ENCODE measurements at places on chromosomes 13 and 19.

- no peak for DNase-seq
Measured at GRCh38 chr13:104975272-104975671, 1560.2 kb downstream of the EFNB2 start.

- no peak for DNase-seq
Measured at GRCh38 chr19:21585281-21585890, 80.0 kb downstream of the ZNF429 start.

DNA sequence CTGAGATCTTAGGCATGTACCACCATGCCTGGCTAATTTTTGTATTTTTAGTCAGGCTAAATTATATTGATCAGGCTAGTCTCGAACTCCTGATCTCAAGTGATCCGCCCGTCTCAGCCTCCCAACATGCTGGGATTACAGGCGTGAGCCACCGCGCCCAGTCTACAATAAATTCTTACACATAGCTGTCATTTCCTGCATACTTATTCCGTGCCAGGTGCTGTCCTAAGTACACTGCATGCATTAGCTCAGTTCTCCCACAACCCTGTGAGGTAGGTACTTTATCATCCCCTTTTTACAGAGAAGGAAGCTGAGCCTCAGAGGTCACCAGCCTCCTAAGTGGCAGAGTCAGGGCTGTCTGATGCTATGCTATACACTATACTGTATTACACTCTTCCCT, 7.2 kb upstream of the RHPN2 start:
- no peak for DNase-seq

DNA sequence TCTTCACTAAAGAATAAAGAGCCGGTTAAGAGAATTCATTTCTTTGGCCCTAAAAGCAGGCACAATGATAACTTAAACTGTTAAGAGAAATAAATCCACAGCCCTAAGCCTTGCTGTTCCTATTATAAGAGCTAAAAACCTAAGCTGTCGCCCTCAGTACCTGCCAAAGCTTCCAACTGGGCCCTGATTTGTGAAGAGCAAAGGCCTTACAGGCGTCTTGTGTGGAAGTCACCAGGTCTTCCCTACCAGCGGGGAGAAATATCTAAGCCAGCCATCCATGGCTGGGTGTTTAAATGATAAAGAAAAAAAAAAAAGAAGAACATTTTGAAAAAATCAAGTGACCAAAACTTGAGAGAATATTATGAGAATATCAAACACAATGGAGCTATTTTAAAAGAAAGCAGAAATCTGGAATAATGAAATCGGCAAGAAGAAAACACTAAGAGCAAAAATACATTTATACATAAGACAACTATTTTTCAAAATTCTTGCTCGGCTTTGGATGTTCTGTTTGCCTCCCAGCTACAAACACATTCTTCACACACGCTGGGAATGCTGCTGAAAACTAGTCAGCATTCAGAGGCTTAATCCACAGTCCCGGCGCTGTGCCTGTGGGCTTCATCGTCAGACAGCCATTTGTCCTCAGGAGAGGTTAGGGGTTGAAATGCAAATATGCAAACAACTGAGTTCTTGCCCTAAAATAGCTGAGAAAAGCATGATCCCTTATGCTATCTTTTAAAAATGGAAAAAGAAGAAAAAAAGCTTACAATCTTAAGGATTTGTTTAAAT, 89.8 kb upstream of the LSM14A start:
- DNase-seq, result no peak

GRCh38 chr19:35318679-35319448, 10.1 kb upstream of the CD22 start:
- no peak for DNase-seq

DNA sequence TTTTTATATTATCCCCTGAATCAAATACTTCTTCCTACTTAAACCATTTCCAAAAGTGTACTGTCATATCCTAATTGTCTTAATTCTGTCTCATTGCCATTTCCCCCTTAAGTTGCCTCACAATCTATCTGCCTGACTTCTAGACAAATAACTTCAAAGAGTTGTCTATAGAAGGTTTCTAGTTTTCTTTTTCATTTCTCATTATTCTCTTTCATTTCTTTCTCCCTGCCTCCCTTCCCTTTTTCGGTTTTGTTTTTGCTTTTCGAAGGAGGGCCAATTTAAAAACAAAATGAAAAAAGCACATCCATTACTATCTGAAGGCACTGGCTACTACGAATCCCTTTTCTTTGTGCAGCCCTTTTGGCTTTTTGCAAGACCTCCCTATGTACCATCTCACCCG, 367.2 kb downstream of the DNAJC15 start:
- no peak for DNase-seq

GRCh38 chr19:4043966-4044715, 22.6 kb downstream of the ZBTB7A start:
- DNase-seq, result no peak

GRCh38 chr13:77827332-77827731, 91.3 kb downstream of the EDNRB start:
- no peak for DNase-seq

GRCh38 chr13:102825921-102826706, 19.7 kb upstream of the ERCC5 start:
- DNase-seq, result no peak

DNA sequence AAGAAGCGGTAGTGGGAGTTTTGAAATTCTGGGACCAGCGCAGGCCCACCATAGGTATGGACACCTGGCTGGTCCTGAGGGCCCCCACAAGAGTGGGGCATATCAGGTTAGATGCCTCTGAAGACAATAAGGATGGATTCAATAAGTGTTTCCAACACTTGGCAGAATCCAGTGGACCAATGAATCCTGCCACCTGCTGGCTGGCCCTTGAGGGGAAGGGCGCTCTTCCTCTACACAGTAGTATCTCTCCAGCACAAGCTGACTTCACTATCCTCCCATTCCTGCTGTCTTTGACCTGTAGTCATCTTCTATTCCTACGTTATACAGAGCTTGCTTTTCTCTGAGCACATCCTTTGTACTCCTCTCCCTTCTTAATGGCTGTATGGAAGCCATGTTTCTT, 199.7 kb upstream of the TSHZ3 start:
- no peak for DNase-seq

GRCh38 chr19:44847144-44848035, 1.3 kb downstream of the NECTIN2 start:
- no peak for DNase-seq

DNA sequence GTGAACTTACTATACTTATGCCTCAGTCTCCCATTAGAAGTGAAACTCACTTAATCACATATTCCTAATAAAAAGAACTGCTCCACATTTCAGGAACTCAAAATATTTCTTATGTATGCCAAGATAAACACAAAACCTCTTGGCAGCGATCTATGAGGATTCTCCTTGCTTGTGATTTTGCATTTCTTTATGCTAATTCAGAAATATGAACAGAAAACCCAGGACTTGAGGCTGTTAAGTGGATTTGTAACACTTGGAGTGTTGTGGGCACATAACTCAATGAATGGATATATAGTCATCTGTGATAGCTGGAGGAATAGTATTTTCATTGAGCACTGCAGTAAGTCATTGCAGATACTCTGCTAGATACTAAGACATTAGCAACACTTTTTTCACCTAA, 5.6 kb upstream of the KATNAL1 start:
- DNase-seq, result no peak

DNA sequence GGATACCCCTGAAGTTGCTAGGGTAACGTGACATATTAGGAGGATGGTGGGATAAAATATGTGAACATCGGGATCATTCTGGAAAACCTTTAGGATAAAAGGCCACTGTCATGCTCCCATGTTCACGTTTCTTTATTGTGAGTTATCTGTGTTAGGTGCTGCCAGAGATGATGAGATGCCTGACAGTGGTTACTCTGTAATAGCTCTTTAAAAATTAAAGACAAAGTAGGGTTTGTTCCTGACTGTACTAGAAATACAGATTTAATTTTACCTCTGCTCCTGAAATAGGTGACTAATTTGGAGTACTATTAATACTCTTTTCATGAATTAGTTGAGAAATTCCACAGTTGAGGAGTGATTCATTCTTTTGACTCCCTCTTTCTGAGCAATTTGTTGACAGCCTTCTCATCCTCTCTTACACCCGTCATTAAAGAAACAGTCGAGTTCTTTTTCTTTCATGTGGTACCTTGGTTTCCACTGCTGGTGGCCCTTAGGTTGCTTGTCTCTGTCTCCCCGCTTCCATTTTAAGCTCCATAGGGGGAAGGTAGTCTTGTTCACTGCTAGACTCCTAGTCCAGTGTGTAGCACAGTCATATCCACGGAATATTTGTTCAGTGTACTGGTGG, 28.4 kb downstream of the SAE1 start:
- peak; percentile 72 for DNase-seq

DNA sequence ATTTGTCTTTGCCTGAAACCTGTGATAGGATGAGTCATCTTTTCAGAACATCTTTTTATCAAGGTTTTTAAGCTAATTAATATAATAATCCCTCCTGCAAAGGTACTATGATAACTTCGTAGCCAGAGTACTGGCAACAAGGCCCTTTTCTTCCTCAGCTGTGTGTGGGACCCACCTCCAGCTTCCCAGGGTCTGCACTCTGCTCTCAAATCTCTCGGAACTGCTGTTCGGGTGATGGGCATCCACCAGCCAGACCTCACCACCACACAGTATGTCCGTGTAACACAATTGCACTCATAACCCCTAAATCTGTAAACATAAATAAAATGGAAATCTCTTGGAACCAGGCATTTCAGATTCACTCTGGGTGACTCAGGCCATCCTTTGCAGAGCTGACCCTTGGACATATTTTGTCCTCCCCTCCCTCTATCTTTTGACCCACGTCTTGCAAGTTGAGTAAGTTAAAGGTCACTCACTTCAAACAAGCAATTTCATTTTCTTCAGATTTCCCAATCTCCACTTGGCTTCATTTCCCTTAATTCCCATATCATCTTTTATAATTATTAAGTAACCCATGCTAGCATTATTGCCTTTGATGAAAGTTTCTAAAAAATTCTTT, 29.5 kb downstream of the COL4A1 start:
- no peak for DNase-seq

DNA sequence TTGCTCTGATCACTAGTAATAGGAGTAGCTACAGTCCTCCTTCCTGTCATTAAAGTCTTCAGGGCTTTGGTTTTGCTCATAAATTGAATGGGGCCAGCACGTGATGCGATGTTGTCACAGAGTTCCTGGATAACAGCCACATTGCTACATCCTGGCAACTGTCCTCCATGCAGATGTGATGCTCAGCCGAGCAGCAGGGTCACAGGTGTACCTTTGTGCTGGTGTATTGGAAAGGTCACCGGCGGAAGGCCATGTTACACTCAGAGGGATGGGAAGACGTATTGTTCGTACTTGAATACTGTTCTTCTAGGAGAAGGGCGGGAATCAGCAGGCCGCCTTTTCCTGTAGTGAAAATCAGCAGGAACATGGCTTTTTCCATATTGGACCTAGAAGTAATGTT, 713.8 kb upstream of the GPC6 start:
- no peak for DNase-seq

DNA sequence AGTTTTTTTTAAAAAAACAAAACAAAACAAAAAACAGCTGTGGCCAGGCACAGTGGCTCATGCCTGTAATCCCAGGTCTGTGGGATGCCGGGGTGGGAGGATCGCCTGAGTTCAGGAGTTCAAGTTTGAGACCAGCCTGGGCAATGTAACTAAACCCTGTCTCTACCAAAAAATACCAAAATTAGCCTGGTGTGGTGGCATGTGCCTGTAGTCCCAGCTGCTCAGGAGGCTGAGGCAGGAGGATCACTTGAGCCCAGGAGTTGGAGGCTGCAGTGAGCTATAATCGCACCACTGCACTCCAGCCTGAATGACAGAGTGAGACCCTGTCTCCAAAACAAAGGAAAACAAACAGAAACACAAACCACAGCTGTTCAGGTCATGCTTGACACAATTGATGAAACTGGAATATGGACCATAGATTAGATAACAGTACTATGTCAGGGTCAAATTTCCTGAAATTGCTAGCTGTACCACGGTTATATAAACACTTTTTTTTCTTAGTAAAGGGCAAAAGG, 6.9 kb upstream of the ANGPTL4 start:
- no peak for DNase-seq

DNA sequence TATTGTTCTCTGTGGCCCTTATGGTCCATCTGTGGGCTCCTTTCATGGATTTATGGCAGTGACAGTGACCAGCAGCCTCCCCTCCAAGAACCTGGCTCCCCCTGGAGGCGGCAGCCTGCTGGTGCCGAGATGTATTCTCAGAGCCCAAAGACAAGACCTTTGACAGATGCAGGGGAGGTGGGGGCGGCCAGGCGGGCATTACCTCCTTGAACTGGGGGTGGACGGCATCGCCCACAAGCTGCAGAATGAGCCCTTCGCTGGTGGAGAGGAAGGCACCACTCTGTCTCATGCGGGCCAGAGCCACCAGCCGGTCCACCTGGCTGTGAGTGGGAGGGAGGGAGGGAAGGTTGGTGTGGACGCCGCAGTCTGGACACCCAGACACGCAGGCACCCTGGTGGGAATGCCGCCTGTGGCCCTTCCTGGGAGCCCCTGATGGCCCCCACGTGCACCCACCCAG, 6.6 kb downstream of the ISOC2 start:
- DNase-seq, result peak; percentile 49

DNA sequence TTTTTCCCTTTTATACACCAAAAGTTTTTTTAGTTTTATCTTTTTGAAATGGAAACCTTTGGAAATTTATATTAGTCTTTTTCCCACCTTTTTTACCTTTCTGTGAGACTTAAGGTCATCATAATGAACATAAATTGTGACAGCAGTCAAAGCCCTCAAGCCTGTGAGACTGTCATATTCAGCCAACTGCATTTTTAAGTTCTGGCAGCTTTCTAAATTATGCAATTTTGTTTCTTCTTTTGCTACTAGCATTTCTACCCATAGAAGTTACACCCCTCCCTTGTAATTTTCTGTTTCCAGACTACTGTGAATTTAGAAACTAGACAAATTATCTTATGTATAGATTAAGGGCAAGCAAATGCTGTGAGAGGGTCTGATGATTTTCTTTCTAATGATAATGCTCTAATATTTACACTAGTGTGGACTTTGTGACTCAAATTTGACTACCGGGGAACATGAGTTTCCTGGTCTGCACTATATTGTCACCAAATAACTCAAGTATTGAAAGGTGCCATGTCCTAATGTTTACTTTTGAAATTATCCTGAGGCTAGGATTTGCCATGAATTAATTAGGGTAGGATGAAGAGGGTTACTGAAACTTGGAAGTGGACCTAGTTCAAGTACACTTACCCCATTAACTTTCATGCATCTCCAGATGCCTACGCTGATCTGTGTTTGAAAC, 43.7 kb downstream of the FRY start:
- DNase-seq, result no peak

- DNase-seq, result no peak
Measured at GRCh38 chr13:54165581-54166215, 1137.1 kb downstream of the OLFM4 start.

- no peak for DNase-seq
Measured at GRCh38 chr13:80408270-80408669, 67.3 kb upstream of the SPRY2 start.

- DNase-seq, result peak; percentile 98
Measured at GRCh38 chr19:12294249-12295158, at the start of gene ZNF44. Gene ZNF44, minus strand, starts transcription at chr19:12294883. Its CDS starts 189 bp downstream, at chr19:12294694.

DNA sequence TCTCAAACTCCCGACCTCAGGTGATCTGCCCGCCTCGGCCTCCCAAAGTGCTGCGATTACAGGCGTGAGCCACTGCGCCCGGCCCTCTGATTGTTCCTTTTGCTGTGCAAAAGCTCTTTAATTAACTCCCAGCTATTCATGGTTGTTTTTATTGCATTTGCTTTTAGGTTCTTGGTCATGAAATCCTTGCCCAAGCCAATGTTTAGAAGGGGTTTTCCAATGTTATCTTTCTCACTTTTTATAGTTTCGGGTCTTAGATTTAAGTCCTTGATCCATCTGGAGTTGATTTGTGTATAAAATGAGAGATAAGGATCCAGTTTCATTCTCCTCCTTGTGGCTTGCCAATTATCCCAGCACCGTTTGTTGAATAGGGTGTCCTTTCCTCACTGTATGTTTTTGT, 19.2 kb upstream of the GRTP1 start:
- DNase-seq, result no peak

- no peak for DNase-seq
Measured at GRCh38 chr19:15577184-15577771, 37.7 kb upstream of the CYP4F8 start.
